ENCODE measurements at places on chromosomes 2 and 18.

DNA sequence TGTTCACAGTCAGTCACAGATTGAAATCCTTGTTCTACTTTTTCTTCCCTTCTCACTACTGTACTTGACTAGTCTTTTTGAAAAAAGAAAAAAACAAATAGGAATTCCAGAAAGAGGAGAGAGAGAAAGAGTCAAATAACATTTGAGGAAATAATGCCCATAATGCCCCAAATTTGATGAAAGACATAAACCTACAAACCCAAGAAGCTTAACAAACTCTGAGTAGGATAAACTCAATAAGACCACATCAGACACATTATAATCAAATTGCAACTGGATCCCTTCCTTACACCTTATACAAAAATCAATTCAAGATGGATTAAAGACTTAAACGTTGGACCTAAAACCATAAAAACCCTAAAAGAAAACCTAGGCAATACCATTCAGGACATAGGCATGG is 30.9 kb downstream of the TMEM185B start:
- DNase-seq, result no peak

- no peak for DNase-seq
These were observed 49.3 kb downstream of the CD8B2 start for GRCh38 chr2:106536490-106536889.

DNA sequence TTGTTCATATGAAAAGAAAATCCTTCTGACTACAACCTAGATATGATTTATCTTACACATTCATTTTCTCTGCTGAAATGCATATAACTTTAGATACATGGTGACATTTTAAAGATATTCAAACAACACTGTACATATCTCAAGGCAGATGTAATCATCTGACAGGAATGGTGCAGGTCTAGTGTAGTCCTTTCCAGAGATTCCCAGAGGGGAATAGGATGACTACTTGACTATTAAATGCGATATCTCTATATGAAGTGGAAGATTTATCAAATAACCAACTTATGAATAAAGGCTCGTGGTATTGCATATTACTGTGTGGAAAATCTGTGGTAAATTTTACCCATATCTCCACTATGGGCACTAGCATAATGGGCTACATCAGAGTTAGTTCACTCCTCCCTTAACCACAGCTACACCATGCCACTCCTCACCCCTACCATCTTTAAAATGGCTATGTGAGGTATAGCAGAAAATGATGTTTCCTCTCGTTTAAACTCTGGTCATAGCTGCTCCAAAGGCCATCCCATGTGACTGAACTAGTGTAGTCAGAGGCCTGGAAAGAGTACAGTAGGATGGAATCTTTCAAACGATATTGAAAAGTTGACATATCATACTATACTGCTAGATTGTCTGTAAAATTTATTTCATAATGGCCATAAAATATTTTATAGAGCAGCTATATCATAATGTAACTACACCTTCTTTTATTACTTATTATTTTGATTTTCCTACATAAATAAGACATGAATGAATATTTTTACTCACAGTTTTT is 9.1 kb upstream of the ITPRID2 start:
- DNase-seq, result no peak

DNA sequence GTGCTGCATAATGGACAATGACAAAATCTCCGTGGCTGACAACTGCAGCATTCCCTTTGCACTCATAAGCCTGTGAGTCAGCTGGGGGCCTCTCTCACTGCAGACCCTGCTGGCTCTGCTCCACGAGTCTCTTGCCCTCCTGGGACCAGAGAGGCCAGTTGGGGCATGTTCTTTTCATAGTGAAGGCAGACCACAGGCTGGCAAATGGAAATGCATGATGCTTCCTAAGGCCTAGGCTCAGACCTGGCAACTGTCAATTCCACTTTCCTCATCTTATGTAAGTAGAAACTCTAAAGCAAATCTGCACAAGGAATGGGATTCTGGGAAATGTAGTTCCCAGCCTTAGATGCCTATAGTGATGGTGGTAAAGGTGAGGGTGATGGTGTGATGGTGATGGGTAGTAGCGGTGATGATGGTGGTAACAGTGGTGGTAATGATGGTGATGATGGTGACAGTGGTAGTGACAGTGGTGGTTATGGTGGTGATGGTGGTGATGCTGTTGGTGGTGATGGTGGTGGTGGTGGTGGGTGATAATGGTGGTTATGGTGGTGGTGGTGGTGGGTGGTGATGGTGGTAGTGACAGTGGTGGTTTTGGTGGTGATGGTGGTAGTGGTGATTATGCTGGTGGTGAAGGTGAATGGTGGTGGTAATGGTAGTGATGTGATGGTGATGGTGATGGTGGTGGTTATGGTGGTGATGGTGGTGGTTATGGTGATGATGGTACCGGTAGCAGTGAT is 185.8 kb upstream of the ARL4C start:
- no peak for DNase-seq

GRCh38 chr2:20431772-20432171 is 15.1 kb upstream of the RHOB start:
- DNase-seq, result no peak

DNA sequence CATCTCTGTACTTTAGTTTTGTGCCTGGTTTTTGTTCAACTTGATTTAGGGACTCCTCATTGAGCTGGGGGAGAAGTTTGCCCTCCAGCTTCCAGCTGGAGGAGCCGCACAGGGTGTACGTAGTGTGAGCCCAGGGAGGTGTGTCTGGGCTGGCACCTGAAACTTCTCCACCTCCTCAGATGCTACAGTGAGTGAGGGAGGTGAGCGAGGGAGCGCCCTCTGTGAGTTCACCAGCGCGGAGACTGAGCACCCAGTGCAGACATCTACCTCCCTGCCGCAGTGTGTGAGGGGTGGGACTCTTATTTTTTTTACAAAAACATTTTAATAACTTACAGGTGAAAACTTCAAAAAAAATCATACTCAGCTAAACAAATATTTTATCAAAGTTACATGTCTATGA is 204.2 kb upstream of the HS6ST1 start:
- no peak for DNase-seq

DNA sequence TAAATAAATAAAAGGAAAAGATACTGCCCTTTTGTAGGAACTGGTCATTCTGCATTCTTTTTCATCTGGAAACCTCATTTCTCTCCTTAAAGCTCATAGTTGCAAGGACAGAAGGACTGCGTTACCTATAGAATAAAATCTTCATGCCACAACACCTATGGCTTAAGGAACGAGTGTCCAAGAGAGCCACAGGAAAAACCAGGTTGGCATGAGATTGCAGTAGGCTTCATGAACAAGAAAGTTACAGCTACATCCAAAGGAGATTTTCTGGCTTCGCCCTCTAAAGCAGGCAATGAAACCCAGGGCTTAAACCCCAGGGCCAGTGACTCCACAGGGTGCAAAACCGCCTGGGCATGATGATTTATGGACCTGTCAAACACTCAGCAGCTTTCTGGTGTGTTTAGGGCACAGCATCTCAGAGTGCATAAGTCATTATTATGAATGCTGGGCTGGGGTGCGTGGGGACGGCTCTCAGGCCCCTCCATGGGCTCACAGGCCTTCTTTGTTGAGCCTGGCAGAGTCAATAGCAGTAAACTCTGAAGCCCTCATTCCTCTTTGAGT is 30.7 kb upstream of the PIEZO2 start:
- DNase-seq, result no peak

DNA sequence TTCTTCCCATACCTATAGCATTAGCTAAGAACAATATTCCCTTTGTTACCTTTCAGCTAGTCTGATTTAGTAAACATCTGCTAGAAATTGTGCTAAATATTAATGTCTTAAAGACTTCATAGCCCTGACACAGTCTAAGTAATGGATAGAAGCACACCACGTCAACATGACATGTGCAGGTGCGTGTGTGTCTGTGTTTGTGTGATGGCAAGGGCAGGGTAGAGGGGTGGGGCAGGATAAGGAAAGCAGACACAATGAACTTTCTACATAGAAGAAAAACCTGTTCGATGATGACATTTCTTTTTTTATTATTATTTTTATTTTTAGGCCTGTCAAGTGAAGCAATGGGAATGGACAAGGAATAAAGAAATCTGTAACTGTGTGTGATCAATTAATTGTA is 223.3 kb downstream of the NOL4 start:
- no peak for DNase-seq

GRCh38 chr2:9656270-9656766 is 25.5 kb upstream of the YWHAQ start:
- DNase-seq, result no peak

All from T-helper 1 cell (primary cell).